Stimulated activated naive B cell treated with anti-CD40 and anti-IgM and Interleukin-4, amounts not matched to agents 10 μg/mL and 1 μg/mL and 100 μg/mL, for 72 hours (primary cell): ENCODE measurements at places on chromosomes 2 and 18.

DNA sequence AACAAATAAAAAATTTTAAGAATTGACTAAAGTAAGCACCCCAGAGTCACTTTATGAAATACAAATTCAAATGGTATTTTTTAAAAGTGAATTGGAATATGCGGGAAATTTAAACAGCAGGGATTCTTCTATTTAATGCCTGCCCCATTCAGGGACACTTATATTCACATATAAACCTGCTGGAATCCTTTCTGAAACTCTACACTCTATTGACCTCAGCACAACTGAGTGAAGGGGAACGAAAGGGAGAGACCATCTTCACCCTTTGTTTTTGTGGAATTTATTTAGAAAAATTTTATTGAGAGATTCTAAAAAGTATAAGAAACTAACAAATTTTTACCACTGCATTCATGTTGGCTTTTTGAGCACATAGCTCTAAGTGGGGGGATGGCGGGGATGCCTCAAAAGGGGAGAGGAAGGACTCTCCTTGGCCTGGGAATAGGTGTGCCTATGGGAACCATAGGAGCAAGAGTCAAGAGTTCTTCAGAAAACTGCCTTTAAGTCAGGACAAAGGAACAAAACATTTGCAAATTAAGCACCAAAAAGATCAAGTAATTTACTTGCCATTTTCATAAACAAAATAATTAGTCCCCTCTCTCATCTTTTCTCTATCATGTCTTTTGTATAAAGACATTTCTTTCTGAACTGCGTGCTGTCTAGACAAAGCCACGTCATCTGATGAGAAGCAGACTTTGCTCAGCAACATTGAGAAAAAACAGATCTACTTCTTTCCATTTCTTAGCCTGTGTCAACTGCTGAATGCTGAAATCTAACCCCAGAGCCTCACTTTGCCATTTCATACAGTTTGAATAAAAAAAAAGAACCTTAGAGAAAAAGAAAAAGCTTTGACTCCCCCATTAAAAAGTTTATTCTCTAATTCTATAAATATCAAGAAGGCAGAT is 21.6 kb upstream of the FLACC1 start:
- no peak for DNase-seq

- DNase-seq, result no peak
Observed at GRCh38 chr2:216490061-216490460, 8.6 kb upstream of the RPL37A start.

GRCh38 chr2:11778923-11779757 is 32.7 kb downstream of the LPIN1 start:
- peak; percentile 70 for DNase-seq

DNA sequence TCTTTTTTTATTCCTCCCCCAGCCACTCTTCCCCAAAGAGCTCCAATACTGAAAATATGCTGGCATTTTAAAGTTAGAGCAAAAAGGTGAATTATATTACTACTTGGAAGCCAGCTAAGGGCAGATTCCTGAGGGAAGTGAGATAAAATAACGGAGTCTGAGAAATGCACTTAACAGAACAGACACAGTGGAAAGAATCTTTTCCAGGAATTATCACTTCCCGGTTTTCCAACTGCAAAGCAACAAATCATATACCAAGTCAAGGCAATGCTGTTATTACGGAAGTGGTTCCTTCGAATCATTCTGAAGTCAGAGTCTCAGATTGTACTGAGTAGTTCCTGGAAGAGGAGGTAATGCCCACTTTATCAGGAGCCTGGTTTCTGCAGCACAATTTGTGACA is 435.0 kb upstream of the SPRED2 start:
- no peak for DNase-seq
